ENCODE measurements at places on chromosomes 3 and 15. TPM values are rescaled to one million over a fixed set of nuclear protein-coding genes. Genes with fewer than 3 reads are reported as not detected.

DUOXA2 gene
- total RNA-seq = not detected

CDC25A gene
- total RNA-seq = 3.0 TPM

RMDN3 gene
- total RNA-seq = 14.8 TPM

GMNC gene
- total RNA-seq = 0.49 TPM

MAP6D1 gene
- total RNA-seq = 5.2 TPM

TMEM45A gene
- total RNA-seq = 3.7 TPM

C2CD4B gene
- 1.2 TPM for total RNA-seq

PPARG gene
- 1.7 TPM for total RNA-seq

ANKRD63 gene
- total RNA-seq = 0.49 TPM

PRR23B gene
- not detected for total RNA-seq

LNP1 gene
- total RNA-seq = 7.6 TPM

ARPP21 gene
- 224 TPM for total RNA-seq

SPSB4 gene
- total RNA-seq = 7.6 TPM

CD86 gene
- total RNA-seq = 1.2 TPM

CMTM8 gene
- total RNA-seq = 0.49 TPM

ZNF619 gene
- total RNA-seq = 4.2 TPM

GDPGP1 gene
- total RNA-seq = 4.4 TPM

ASB14 gene
- not detected for total RNA-seq

RNF111 gene
- 34.4 TPM for total RNA-seq

IL17RB gene
- 2.2 TPM for total RNA-seq

SUCLG2 gene
- 7.4 TPM for total RNA-seq

P3H2 gene
- 3.7 TPM for total RNA-seq

Measured in temporal lobe (tissue), 4 donors.